ENCODE measurements at places on chromosomes 6 and 20.

DNA sequence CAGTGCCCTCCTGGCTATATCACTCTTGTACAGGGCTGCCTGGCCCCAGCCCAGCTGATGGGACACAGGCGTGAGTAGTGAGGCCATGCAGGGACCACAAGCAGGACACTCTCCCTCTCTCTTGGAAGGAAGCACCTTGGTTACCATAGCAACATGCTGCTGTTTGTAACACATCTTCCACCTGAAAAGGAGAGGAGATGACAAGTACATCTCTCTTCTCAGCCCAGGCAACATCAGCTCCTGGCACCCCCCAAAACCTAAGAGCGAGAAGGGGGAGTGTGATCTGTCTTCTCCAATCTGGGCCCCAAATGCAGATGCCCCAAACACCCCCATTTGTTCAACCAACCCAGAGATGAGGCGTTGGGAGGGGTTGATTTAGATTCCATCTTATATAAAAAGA lies 49.9 kb downstream of the KCNB1 start:
- no peak for DNase-seq

GRCh38 chr6:152379423-152379822 lies 257.7 kb downstream of the SYNE1 start:
- no peak for DNase-seq

GRCh38 chr20:25372584-25373336 lies 17.9 kb downstream of the ABHD12 start:
- no peak for DNase-seq

DNA sequence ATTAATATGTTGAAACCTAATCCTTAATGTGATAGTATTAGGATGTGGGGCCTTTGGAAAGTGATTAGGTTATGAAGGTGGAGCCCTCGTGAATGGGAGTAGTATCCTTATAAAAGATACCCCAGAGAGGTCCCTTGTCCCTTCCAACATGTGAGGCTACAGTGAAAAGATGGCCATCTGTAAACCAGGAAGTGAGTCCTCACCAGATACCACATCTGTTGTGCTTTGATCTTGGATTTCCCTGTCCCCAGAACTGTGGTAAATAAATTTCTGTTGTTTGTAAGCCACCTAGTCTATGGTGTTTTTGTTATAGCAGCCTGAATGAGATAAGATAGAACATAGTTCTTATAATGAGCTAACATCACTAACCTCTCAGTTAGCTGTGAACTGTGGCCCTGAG lies 16.6 kb upstream of the CALHM6 start:
- no peak for DNase-seq

GRCh38 chr6:56270812-56271441 lies 23.5 kb upstream of the COL21A1 start:
- DNase-seq, result no peak

DNA sequence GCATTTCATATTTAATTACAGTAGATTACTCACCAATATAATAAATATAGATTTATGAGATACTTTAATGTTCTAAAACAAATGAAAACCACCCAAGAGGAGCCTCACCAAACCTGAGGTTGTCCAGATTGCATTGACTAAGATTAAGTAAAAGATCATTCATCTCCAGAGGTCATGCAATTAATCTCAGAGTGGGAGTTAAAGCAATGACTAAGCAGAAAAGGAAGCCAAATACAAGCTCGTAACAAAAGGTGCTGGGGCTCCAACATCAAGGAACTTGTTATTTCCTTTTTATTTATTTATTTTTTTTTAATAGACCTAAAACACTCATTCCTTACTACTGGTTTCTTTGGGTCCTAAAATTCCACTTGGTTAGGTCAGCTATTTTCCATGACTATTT lies 57.7 kb downstream of the RSPO3 start:
- DNase-seq, result no peak

DNA sequence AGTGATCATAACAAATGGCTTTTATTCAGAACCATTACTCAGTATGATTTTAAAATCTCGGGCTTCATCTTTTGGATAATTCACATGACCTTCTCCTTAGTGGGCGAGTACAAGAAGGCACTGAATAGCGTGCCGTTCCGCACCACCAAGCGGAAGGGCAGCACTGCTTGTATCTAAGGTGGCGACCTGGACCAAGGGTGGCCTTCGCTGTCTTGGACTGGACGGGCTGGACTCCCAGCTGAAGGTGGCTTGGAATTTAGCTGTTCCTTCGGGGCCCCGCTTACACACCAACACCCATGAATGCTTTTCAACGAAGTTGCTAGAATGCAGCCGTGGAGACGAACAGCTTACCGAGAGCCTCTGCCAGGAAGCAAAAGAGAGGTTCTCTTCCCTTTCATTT lies 168.6 kb upstream of the AGPAT4 start:
- no peak for DNase-seq

DNA sequence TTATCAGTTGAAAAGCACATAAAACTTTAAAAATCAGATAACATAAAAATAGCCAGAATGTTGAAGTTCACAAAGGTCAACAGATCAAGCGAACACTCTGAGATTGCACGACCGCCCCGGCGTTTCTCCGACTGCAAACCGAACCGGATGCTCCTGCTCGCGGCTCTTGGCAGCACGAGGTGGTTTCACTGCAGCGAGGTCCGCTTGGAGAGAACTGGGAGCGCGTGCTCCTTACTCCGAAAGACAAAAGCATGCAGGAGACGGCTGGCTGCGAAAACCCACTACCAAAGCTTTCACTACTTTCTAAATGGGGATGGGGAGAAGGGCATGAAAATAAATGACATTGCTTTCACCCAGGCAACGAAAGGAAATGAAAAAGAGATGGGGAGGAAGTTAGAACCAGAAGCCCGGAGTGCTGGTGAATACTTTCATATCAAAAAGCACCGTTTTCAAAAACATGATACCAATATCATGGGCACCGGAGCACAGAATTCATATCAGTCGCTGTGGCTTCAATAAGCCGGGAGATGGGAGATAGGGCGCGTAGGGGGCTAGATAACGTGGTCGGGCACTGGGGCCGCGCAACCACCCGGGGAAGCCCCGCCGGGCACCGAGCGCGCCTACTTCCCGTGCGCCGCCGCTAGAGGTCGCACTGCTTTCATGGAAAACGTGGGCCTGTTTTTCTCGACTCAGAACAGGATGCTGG lies 8.3 kb upstream of the ANKRD60 start:
- peak; percentile 91 for DNase-seq

Measured in stimulated activated CD8-positive, alpha-beta memory T cell treated with anti-CD3 and anti-CD28 coated beads, Interleukin-15, amount 100 ng/mL, for 24 hours (primary cell).